ENCODE measurements at places on chromosomes 2 and 18.
A peak's percentile ranks its signal among the peaks of the same experiment; 100 is the strongest.

DNA sequence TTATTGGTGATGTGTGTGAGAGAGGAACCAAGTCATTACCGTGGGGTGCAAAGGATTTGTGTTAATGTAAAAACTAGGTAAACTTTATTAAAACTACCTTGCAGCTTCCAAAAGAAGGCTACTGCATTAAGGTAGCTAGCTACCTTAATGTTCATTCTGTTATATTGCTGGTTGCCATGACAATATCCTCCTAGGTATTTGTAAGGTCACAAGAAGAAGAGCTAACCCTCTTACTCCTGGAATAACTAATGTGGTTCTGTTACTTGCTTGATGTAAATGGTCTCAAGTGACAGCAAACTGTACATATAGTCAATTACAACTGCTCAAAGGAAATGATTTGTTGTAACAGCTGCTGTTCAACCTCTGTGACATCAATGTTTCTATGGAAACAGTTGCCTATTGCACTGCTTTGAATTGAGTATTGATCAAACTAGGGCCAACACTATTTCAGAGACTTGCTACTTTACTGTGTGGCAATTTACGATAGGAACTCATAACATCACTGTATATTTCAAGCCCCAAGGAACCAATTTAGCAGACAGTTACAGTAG, 319.8 kb upstream of the HNRNPA3 start:
- no peak for DNase-seq

GRCh38 chr2:26324903-26325302, 21.0 kb upstream of the SELENOI start:
- no peak for DNase-seq

- DNase-seq: no peak
Observed at GRCh38 chr2:19543663-19544383, 185.4 kb upstream of the OSR1 start.

DNA sequence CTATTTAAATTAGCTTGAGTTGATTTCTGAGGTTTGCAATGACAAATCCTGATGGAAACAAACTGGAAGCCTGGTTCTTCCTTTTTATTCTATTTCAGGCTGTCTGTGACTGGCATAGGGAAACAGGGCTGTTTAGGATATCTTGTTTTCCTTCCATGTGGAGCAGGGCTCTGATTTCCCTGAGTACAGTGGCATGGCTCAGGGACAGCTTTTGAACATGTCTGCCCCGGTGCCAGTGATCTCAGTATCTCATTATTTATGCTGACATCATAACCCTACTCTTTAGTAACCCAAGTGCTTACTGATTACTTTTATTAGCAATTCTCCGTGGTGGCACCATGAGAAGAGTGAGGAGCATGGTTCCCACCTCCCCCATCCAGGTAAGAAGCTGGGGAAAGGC, 720.3 kb downstream of the GALR1 start:
- no peak for DNase-seq

DNA sequence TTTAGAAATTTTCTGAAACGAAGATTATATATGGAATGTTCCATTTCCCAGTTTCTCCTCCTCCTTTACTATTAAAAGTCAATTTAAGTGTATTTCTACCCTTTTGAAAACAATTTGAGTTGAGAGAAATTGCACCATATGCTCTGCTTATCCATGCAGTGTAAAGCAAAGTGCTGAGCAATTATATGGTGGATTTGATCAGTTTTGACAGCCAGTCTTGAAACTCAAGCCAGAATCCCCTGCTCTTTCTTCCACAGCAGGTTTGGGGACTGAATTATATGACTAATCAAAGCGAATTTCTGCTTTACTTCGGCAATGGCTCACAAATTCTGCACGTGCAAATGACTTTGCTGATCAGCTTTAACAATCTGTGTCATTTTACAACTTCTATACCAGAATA, 1183.6 kb downstream of the LRP1B start:
- DNase-seq: no peak

GRCh38 chr18:36843784-36844183, 14.9 kb downstream of the KIAA1328 start:
- DNase-seq: no peak

DNA sequence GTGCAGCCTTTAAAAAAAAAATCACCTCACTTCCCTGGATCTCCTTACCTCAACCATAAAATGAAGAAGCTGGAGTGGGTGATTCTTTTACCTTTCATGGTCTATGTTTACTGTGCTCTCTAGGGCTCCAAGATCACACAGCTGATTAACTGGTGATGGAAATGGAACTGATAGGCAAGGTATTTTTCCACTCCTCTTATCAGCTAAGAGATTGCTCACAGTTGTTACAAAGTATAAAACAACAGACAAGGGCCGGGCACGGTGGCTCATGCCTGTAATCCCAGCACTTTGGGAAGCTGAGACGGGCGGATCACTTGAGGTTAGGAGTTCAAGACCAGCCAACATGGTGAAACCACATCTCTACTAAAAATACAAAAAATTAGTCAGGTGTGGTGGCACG, 14.5 kb downstream of the RPS27A start:
- no peak for DNase-seq

DNA sequence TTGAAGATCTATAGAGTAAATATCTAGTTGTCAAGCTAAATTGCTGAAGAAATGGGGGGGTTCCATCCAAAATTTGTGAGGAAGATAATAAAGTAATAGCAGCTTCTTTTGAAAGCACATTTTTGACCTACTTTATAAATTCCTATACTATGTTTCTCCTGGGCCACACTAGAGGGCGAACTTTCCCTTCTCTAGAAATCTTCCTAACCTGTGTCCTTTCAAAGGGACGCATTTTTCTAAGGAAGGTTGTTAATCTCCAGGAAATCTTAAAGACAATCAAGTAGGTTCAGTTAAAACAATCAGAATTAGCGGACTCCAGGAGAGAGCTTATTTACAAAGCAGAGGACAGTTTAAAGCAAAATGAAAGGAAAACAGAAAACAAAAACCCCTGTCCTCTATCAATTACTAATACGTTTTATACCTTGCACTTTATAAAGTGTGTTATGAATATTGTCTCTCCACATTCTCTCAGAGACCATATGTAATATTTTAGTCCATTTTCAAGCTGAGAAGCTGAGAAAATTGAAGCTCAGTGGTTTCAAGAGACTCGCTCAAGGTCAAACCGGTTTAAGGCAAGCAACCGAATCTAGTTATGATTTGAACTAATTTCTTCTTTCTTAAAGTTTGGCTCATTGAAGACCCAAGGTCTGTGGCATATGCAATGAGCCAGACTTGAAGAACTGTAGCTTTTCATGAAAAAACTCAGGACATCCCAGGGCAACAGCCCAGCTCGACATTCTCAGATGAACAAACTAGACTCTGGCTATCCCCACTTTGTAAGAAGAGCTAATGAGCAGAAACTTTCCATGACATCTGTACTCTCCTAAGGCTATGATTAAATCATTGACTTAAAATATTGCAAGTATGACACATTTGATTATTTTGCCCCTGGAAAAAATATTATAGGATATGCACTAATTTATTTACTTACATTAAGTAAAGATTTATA, 273.6 kb downstream of the PAX3 start:
- DNase-seq: no peak

DNA sequence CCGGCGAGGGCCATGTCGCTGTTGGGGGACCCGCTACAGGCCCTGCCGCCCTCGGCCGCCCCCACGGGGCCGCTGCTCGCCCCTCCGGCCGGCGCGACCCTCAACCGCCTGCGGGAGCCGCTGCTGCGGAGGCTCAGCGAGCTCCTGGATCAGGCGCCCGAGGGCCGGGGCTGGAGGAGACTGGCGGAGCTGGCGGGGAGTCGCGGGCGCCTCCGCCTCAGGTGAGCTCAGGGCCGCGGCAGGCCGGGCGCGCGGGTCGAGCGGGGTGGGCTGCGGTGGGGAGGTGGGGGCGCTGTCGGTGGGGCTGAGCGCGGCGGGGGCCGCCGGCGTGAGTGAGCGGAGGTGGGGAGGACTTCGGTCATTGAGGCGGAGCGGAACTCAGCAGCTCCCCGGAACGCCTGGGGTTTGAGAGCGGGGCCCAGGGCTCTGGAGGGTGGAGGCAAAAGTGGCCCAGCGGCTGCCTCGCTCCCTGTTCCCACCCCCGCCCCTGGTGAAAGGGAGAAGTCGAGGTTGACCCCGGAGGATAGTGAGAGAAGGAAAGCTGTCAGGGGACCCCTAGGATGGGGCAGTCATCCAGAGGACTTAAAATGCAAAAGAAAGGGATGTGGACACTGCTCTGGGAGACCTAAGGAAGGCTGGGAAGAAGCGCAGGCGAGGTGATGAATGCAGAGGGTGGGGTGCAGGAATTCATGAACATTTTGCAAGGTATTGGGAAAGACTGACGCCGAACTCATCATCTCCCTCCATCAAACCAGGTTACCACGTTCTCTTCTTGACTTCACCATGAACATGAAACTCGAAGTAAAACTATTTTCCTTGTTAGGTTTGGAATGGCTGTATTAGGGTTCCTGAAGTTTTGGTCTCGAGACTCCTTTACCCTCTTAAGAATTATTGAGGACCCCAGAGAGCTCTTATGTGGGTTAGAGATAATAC, 633 bp downstream of the MALT1 start:
- DNase-seq: peak; percentile 37

DNA sequence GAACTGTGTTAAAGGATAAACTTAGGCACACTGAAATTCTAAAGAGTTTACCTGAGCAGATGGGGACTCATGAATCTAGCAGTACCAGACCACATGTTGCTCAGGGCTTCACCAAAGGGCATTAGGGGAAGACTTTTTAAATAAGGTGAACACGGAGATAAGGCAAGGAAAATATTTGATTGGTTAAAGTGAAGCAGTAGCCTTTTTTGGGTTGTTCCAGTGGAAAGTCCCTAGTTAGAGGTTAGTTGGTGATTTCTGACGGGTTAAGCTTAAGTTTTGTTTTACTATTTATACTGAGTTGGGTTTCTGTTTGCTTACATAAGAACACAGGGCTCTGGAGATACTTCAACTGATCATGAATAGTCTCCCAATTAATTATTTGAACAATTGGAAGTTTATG, 722.5 kb downstream of the SOCS6 start:
- no peak for DNase-seq

GRCh38 chr2:175647058-175647457, 355.0 kb downstream of the LNPK start:
- no peak for DNase-seq

GRCh38 chr18:65968239-65969004, 217.6 kb downstream of the CDH7 start:
- no peak for DNase-seq

- DNase-seq: no peak
Observed at GRCh38 chr2:221655300-221655699, 83.2 kb upstream of the EPHA4 start.

GRCh38 chr2:240627736-240628506, 2.6 kb downstream of the GPR35 start:
- DNase-seq: no peak

DNA sequence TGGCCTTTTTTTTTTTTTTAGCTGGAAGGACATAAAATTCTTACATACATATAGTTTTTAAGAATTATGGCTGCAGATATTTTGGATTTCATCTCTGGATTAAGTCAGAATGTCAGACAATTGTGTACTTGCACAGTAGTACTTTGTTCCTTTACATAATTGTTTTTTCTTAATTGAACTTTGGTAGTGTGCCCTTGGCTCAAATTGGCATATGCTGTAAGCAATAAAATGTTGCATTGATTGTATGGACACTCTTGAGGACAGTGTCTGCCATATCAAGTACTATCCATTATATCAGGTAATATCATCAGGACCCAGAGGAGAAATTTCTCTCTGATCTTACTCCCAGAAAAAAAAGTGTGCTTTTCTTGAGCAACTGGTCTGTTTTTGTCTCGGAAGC, 15.3 kb downstream of the ZC3H6 start:
- DNase-seq: no peak

GRCh38 chr2:54652540-54652939, 70.9 kb upstream of the EML6 start:
- no peak for DNase-seq

- no peak for DNase-seq
Observed at GRCh38 chr18:63454497-63454896, 22.3 kb upstream of the SERPINB5 start.

GRCh38 chr2:162029287-162029901, 44.6 kb downstream of the DPP4 start:
- no peak for DNase-seq

DNA sequence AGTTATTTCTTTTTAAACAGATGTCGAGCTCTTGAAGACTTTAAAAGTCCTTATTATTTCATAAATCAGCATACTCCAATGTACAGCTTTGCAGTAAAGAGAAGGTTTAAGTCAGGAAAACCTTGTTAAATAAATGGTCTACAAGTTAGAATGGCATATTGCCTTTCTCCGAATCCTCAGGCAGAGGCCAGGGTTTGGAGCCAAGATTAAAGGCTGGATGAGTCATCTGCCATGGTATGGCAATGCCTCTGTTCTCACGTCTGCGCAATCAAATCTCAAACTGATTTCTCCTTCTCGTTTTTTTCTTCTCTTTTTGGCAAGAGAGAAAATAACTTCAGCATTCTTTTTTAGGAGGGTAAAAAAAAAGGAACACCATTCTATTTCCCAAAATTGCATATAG, 5.6 kb upstream of the KCNJ3 start:
- no peak for DNase-seq

DNA sequence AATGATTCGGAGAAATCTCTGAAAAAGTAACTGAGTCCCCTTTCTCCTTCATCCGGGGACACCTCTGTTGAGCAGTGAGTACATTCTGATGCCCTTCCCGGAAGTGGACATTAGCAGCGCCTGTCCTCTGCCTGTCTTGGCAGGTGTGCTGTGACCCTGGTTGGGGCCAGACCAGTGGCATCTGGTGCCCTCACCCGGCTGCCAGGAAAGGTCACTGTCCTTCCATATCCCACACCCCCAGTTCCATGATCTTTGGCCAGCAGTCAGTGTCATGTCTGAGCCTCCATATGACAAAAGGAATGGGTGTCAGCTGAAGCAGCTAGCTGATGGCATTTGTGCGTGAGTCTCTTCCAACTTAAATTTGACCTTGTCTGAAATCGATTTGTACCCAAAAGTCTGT, 128.1 kb downstream of the NCK2 start:
- DNase-seq: no peak

DNA sequence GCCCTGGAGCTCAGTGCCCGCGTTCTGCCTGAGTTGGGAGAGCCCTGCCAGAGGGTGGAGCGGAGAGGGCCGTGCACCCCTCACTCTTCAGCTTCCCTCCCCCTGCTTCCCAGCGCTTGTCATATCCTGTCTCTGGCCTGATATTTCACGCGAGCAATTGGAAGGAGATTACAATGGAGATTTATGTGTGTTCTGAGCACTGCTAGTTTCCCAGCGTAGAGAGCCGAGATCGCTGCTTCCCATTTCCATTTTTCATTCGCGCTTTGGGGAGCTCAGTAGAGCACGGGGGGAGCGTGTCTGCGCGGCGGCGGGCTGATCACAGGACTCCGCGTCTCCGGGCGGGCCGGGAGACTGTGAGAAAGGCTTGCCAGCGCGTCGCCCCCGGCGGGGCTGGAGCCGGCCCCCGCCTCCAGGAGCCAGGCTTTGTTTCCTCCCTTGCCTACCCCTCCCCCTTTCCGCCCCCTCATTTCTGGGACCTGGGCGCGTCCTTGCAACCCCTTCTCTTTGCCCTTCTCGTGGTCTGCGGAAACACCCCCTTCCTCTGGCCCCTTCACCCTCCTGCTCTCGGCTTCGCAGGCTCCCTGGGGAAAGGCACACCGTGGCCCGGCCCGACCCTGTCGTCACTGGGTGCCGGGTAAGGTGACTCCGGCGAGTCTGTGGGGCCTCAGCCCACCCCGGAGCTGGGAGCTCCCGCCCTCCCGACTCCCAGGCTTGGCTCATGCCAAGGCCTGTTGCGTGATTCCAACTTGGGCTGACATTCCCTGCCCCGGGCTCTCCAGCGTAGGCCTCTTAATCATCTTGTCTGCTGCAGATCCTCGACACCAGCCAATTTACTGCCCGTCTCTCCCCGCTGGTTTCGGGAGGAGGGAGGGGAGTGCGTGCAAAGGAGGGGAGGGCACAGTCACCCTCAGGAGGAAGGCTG, 5.8 kb downstream of the DLX2 start:
- DNase-seq: no peak

GRCh38 chr2:41806286-41806685, 241.5 kb upstream of the PKDCC start:
- no peak for DNase-seq

All from T follicular helper cell (primary cell).